Frontal cortex (tissue), 4 donors: ENCODE measurements at places on chromosomes 7 and 10. TPM values are rescaled to one million over a fixed set of nuclear protein-coding genes. Genes with fewer than 3 reads are reported as not detected.

Gene CYP3A4
- total RNA-seq, result not detected

Gene RSPH10B
- 1.2 TPM for total RNA-seq

DNA sequence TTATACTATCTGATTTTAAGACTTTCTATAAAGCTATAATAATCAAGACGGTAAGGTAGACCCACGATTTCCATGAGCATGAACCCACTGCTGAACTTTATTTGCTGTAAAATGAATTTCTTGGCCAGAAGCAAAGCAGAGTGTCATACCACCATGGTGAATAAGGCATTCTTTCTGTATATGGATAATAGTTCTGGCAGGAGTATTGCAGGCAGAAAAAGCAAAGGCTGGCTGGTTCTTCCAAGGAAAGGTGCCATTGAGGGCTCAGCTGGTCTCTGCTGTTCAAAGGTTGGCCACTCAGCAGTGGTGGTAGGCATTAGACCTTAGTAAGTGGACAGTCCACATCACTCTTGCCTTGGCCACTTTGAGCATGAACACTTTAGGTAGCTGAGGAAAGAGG, 104.1 kb upstream of the KCNMA1 start:
- DNase-seq, result no peak

DNA sequence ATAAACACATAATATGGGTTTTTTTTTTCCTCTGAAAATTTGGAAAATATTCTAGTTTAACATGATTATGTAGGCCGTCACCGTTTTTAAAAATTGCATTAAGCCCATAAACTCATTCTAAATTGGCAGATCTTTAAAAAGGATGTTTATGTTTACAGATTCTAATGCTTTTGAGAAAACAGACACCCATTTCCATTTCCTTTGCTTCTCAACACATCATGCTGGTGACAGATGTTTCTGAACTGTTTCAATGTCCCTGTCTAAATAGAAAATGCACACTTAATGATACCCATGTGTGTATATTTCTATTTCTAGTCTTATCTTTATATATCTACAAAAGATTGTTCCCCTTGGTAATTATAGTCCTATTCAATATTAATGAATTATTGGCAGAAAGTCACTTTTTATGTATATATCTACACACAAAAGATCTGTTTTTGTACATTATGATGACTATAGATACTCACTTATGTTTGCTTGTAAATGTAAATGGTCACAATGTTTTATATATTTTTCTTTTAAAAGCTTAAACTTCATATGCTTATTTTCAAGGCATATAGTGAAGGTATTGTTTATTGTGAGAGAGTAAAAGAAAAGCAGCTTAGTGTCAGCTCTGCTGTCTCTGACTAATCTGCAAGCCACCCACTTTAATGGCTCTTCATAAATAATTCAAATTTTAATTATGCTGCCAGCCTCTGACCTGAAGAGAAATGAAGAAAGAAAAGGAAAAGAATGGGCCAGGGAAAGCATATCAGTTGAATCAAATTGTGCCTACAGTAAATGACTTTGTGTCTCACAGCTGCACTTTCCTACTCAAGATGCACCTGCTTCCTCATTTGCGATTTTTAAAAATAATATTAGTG, 179.4 kb downstream of the CACNA2D1 start:
- no peak for DNase-seq

DNA sequence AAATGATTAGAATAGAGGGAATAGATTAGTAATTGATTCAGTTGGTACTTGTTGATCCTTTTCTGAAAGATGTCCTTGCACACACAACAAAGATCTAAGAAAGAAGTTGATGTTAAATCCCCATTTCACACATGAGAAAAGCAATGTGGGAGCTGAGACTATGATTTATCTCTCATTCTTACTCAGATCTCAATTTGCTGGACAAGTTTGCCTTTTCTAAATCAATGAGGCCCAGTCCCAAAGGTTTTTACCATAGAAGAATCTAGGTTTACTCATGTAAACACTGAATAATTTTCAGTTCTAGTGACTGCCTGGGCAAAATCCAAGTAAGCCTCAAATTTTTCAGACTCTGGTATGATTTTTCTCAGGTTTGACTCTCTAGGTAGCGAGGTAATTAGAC, 25.5 kb upstream of the PLXNA4 start:
- DNase-seq, result no peak

DNA sequence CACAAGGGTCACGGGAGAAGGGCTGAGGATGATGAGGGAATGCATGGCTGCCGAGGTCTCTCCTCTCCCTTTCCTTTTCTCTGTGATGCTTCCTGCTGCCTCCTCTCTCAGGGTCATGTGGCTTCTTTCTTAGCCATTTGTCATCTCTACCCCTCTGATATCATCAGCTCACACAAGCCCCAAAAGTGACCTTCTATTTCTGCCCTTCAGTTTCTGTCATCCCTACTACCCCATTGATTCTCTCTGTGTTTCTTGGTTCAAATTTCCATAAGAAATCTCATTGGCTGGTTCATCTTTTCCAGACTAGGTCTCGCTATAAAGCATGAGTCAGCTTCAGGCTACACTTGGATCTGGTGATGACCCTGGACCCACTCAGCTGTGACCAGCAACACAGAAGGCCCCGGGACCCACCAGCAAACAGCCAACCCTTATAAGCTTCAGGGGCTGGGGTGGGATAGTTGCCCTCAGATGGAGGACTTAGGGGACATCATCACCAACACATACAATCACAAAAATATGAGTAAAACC, 284.3 kb downstream of the SKAP2 start:
- DNase-seq, result no peak

- no peak for DNase-seq
These were observed 151.8 kb downstream of the TWIST1 start for GRCh38 chr7:18965657-18966056.

- DNase-seq, result no peak
These were observed 30.2 kb upstream of the NUB1 start for GRCh38 chr7:151311294-151311864.

- DNase-seq, result no peak
These were observed 8.1 kb downstream of the TTYH3 start for GRCh38 chr7:2639695-2640481.

DNA sequence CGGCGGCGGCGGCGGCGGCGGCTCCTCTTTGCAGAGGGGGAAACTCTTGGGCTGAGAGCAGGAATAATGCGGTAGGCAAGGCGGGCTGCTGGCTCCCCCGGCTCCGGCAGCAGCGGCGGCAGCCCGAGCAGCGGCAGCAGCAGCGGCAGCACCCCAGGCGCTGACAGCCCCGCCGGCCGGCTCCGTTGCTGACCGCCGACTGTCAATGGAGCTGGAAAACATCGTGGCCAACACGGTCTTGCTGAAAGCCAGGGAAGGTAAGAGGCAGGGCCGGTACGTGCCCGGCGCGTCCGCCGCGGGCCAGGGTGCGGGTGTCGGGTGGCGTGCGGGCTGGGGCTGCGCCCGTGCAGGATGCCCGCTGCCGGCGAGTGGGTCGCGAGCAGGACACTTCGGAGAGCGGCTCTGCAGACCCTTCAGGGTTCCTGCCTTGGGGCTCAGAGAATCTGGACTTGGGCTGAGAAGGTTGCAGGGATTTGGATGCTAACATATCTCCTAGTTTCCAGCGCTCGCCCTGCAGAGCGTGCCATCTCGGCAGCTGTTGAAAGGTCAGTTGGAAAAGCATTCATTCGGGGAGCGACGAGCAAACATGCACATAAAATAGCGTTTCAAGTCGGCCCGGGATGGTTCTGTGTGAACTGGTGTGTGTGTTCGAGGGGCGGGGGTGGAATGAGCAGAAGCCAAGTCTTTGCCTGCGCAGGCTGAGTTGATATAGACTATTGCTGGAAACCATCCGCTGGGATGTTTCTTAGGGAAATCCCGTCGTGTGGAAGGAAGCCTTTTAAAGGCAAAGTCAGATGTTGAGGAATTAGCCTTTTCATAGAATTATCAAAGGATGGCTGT, 562 bp downstream of the GRK5 start:
- DNase-seq, result no peak

DNA sequence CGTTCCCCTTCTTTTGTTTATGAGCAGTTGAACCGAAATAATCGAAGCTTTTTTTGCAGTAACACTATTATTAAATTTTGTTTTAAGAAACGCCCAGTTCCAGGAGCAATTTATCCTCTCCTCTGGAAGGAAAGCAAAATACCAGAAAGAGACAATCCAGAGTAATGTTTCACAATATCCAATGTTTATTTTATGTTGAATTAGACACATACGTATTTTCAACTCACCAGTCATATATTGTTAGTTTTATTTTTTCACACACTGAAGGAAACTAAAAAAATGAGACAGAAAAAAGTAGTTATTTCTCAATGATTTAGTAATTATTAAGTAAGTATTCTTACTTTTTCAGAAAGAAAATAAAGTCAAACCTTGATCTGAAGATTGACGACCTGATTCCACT, 85.1 kb downstream of the MYOF start:
- no peak for DNase-seq
